ENCODE measurements at places on chromosomes 13 and 19. TPM values are rescaled to one million over a fixed set of nuclear protein-coding genes. Genes with fewer than 3 reads are reported as not detected.

- DNase-seq = no peak
Observed at GRCh38 chr13:94495806-94496205, 16.3 kb upstream of the DCT start.

GRCh38 chr19:46985542-46986415 is 33.9 kb upstream of the NPAS1 start:
- no peak for DNase-seq

DNA sequence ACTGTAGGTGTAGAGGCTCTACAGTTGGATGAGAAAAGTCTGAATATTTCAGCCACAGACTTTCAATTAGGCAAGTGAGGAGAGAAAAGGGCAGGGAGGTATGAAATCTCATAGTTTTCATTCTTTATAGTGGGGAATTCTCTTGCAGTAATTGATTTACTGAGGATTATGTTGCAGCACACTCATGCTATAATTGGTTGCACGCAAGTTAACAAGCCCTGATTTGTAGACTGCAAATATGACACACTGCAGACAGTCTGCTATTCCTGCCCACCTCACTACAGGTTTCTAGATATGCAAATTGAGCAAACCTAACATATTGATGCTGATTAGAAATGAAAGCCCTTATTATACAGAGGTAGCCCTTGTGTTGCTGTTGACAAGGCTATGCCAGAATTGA is 139.4 kb downstream of the LHFPL6 start:
- DNase-seq = no peak

DNA sequence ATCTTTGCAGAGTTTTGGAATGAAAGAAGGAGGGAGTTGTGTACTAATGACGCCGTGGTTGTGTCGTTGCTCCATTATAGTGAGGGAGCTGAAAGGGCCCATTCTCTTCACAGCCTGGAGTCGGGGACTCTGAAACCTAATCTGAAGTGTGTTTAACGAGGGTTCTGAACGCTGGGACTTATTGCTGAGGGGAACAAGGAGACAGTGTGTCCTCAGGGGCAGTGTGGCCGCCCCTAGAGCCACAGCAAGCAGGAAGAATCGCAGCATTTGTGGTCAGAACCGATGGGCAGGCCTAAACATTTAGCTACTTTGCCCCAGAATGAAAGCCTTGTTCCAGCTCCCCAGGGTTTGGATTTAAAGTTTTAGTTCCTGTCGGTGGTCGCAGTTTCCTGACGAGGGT is 156.4 kb upstream of the RNF113B start:
- no peak for DNase-seq

GRCh38 chr19:7705387-7706187 is 3.7 kb upstream of the FCER2 start:
- DNase-seq = no peak

DNA sequence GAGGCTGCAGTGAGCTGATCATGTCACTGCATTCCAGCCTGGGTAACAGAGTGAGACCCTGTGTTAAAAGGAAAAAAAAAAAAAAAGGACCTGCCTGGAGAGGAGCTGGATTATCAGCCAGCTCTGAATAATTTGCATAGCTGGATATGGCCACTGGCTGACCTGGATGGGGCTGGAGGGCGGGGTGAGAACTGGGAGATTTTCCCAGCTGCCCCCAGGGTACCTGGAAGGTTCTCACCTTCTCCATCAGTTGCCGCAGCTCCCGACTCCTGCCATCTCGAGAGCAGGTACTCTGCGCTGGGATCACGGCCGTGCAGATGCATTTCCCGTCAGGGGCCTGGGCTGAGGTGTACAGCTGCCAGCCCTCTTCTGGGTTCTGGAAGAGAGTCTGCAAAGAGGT is 25.3 kb downstream of the PIN1 start:
- no peak for DNase-seq

Gene MAB21L1
- total RNA-seq = not detected
